ENCODE measurements at places on chromosomes 4 and X. TPM values are rescaled to one million over a fixed set of nuclear protein-coding genes. Genes with fewer than 3 reads are reported as not detected.

RASGEF1B gene
- 8.6 TPM for total RNA-seq

DMP1 gene
- total RNA-seq = not detected

MAGEB1 gene
- total RNA-seq = not detected

IGSF1 gene
- not detected for total RNA-seq

RIPPLY1 gene
- total RNA-seq = not detected

AFP gene
- not detected for total RNA-seq

LRRC66 gene
- total RNA-seq = 0.72 TPM

ZMAT1 gene
- total RNA-seq = 7.8 TPM

FREM3 gene
- not detected for total RNA-seq

SYN1 gene
- 2.0 TPM for total RNA-seq

MND1 gene
- 38.4 TPM for total RNA-seq

LUZP4 gene
- not detected for total RNA-seq

ZFP42 gene
- not detected for total RNA-seq

HDX gene
- total RNA-seq = 3.0 TPM

PCDH7 gene
- total RNA-seq = not detected

NIPAL1 gene
- total RNA-seq = 1.6 TPM

GRCh38 chr4:29375716-29376115, 1344.5 kb upstream of the PCDH7 start:
- no peak for DNase-seq

DNA sequence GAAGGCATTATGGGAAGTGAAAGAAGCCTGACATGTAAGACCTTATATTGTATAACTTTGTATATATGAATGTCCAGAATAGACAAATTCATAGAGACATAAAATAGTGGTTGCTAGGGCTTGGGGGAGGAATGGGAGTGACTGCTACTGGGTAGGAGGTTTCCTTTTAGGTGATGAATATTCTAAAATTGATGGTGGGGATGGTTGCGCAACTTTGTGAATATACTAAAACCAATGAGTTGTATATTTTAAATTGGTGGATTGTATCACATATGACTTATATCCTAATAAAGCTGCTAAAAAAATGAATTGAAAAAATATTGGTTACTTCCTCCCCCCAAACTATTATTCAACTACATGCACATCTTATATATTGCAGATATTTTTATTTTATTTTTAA, 70.0 kb downstream of the UCHL1 start:
- DNase-seq = no peak

GRCh38 chr4:156805696-156806095, 165.9 kb downstream of the PDGFC start:
- no peak for DNase-seq

DNA sequence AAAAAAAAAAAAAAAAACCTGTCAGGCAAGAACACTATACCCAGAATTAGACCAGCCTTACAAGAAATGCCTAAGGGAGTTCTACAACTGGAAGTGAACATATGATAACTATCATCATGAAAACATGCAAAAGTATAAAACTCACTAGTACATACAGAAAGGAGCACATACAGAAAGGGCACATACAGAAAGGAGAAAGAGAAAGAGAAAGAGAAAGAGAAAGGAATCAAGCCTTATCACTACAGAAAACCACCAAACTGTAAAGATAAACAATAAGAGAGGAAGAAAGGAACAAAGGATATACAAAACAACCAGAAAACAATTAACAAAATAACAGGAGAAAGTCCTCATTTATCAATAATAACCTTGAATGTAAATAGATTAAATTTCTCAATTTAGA, 50.4 kb downstream of the PHKA1 start:
- DNase-seq = no peak

GRCh38 chr4:122195718-122196117, 43.6 kb downstream of the BLTP1 start:
- DNase-seq = no peak

- peak; percentile 62 for DNase-seq
Measured at GRCh38 chr4:1767770-1768366, 25.2 kb upstream of the FGFR3 start.

- no peak for DNase-seq
Measured at GRCh38 chr4:3485011-3485791, 22.1 kb downstream of the DOK7 start.

- no peak for DNase-seq
Measured at GRCh38 chr4:152356428-152357034, 179.4 kb downstream of the FBXW7 start.

GRCh38 chr4:101306764-101307615, 40.3 kb downstream of the PPP3CA start:
- no peak for DNase-seq

DNA sequence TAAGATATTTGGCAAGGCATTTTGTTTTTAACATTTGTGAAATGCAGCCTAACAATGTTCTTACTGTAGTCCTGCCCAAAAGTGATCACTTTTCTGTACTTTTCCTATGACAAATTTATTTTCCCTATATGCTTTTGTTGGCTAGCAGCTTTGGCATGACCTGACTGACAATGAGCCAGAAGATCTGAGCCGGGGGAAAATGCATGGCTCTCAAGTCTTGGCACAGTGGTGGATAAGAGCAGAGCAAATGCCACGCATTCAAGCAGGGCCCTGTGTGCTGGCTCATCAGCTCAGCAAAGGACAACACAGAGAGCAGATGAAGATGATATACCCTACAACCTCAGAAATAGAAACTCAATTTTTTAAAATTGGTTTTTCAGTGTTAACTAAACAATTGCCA, 187.3 kb downstream of the ANAPC10 start:
- no peak for DNase-seq

GRCh38 chrX:120697053-120697452, 67.2 kb upstream of the C1GALT1C1 start:
- DNase-seq = peak; percentile 56

- no peak for DNase-seq
Measured at GRCh38 chrX:79182616-79183015, 38.1 kb downstream of the GPR174 start.

- no peak for DNase-seq
Measured at GRCh38 chr4:3715061-3715854, 50.9 kb upstream of the ADRA2C start.

Measured in activated T-cell treated with anti-CD3 and anti-CD28 coated beads, Interleukin-2, amount 50 U/mL, for 72 hours (primary cell).